DMS 273 treated with DMSO at 0.1 percent for 48 hours (cell line): ENCODE measurements at places on chromosomes 7 and 10.

GRCh38 chr7:51162724-51163329 is 153.8 kb downstream of the COBL start:
- DNase-seq = peak; percentile 64

DNA sequence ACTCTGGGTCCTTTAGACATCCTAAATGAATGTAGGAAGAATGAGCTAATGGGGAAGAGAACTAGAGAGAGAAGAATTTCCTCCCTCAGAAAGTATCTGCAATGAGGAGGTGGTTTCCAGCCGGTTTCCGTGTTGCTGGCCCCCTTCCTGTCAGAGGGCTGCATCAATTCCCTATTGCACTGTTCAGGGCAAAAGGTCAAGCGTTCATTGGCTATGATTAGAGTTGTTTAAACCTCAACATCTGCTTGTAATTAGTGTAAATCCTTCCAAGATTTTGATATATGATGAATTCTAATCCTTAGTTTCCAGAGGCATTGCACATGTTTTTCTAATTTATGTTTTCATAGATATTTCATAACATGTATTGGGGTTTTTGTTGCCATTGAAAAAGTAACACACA is 107.3 kb upstream of the SGCE start:
- DNase-seq = no peak

GRCh38 chr7:67423065-67423464 is 426.4 kb downstream of the TYW1 start:
- peak; percentile 61 for DNase-seq

GRCh38 chr7:118233799-118234198 is 9.3 kb downstream of the ANKRD7 start:
- no peak for DNase-seq

DNA sequence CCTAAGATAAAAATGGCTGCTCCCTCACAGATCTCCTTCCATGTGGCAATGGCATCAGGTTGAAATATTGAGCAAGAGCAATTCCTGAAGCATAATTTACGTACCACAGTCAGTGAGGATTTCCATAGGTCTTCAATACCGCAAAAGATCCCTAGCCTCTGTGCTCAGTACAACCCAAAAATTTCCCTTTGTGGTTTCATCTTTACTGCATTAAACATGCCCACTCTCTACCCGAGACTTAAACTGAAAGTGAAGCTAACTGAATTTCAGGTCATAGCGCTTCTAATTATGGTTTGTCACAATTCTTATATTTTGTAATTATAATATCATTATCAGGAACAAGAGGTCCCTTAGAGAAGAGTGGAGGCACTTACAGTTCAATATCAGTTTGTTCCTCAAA is 1071.1 kb downstream of the XPNPEP1 start:
- DNase-seq = no peak

DNA sequence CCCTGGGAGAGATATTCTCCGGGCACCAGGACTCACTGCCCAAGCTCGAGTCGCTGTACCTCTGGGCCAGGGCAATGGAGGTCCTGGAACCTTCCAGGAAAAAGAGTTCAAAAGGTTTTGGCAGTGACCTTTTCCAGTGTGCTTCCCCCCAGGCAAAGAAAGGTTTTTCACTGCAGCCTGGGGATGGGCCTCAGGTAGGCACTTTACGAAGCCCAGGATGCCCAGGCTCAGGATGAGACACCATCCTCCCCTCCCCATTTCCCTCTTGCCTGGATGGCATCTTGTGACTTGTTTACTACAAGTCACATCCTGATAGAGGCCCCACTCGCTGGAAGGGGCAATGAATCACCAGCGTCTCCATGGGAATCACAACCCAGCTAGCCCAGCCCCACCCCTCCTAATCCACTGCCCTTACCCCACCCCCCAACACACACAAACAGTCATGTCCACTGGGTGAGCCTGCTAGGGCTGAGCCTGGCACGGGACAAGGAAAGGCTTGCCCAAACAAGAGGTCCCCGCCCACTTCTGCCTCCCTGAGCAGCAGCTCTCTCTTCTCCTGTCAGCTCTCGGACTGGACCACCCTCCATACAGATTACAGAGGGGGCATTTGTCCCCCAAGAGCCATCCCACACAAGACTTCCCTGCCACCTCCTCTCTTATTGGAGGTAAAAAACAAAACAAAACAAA is 93.8 kb upstream of the SMNDC1 start:
- DNase-seq = no peak

GRCh38 chr7:148419856-148420832 is 170.4 kb upstream of the C7orf33 start:
- no peak for DNase-seq

DNA sequence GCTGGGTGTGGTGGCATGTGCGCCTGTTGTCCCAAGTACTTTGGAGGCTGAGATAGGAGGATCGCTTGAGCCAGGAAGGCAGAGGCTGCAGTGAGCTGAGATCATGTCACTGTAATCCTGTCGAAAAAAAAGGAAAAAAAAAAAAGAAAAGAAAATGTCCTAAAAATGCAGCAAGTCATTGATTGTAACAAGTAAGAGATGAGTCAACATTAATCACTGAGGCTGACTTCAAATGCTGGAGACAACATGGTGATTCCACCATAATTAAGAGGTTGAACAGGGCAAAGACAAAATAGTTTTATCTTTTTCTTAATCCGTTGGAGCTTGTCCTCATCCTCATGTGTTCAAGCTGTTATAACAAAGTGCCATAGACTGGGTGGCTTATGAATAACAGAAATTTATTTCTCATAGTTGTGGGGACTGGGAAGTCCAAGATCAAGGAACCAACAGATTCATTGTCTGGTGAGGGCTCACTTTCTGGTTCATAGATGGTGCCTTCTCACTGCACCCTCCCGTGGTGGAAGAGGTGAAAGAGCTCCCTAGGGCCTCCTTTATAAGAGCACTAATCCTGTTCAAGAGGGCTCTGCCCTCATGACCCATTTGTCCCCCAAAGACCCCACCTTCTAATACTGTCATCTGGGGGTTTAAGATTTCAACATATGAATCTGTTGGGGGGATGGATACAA is 60.3 kb downstream of the TBXAS1 start:
- DNase-seq = no peak

GRCh38 chr7:81932936-81933335 is 163.1 kb upstream of the HGF start:
- DNase-seq = no peak

DNA sequence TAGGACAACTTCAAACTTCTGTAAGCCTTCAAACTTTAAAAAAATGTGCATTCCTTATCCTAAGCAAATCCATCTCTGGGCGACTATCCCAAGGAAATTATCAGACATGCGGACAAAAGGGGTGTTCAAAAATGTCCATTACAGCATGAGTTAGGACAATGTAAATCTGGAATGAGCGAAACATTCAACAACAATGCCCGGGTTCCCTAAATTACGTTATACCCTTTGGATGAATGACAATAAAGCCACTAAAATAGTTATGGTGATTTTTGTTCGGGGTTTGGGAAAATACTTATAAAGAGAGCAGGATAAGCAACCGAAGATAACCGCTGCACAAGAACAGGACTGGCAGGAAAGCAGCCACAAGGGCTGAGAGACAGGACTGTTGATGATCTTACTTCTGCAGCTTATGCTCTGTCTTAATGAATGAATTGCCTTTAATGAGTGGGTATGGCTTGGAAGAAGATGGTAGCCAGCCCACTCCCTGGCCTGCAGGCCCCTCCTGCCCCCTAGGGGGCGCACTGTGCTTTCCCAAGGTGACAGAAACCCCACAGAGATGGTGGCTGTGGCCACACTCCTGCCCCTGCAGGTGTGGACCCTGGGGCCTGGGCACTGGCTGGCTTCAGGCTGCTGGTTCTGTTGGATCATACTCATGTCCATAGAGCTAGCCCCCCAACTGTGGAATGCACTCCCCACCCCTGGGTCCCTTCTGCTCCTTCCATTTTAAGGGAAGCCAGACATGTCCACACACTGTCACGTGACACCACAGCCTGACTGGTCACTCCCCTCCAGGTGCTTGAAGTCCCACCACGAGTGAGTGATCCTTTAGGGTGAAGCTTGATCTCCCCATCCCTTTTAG is 45.0 kb downstream of the ZCCHC24 start:
- DNase-seq = peak; percentile 23

DNA sequence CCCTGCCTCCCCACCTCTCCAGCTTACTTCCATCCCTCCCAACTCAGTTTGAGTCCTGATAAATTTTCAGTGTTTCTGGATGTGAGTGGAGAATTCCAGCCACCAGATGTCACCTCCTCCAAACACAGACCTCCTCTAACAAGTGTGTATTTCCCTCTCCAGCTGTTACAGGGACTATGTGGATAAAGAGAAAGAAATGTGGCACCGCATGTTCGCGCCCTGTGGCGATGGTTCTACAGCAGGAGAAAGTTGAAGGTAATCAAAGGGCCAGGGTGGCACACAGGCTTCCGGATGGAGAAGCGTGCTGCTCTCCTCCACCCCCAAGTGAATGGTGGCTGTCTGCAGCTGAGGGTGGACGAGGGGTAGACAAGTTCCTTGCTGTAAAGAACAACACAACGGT is 14.7 kb downstream of the FKBP6 start:
- DNase-seq = no peak

GRCh38 chr7:16999541-17000267 is 117.9 kb upstream of the AGR3 start:
- no peak for DNase-seq

DNA sequence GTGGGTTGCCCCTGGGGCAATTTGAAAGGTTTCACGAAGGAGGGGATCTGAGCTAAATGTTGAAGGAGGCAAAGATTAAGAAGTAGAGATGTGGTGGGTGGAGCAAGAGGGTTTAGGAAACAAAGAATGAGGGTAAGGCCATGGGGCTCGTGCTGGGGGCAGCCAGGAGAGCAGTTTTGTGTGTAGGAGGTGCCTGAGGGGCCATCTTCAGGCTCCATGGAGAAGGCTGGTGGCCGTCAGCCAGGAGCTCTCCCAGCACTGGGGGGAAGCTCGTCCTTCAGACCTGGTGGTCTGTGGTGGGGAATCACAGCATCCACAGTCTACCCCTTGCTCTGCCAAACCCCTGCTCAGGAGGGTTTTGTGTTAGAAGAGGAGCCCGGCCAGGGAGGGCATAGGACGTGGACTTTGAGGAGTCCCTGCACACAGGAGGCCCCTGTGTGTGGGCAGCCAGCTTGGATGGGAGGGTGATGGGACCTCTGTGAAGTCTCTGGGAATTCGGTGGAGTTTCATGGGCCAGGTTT is 11.8 kb upstream of the CXCL12 start:
- no peak for DNase-seq

DNA sequence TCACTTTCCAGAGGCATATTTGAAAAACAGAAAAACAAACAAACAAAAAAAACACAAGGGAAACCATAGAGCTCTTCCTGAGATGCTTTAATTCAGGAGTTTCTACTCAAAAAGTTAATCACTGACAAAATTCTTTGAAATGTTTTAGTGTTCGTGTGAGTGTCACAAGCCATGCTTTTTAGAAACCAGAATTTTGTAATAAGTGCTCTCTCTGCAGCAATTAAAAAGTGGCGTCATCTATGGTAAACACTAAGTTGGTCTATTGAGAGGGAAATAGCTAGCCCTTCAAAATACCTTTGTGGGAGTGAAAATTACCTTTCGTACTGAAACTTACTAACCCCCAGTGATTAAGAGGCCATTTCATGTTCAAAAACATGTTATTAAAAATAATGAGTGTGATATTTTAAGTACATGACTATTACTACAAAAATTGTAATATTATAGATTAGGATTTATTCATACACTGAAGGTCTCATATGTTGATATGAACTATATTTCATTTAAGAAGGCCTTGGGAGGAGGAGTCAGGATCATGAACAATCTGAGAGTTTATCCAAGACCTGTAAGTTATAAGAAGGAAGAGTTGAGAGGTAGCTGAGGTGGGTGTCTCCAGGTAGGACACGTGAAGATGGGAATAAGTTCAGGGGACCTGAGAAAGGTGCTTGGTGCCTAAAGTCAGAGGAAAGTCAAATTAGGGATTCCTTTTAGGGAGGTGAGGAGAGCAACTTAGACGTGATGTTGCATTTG is 94.6 kb downstream of the PPP1R9A start:
- DNase-seq = no peak

- no peak for DNase-seq
Measured at GRCh38 chr7:85480666-85481065, 293.8 kb upstream of the SEMA3D start.

DNA sequence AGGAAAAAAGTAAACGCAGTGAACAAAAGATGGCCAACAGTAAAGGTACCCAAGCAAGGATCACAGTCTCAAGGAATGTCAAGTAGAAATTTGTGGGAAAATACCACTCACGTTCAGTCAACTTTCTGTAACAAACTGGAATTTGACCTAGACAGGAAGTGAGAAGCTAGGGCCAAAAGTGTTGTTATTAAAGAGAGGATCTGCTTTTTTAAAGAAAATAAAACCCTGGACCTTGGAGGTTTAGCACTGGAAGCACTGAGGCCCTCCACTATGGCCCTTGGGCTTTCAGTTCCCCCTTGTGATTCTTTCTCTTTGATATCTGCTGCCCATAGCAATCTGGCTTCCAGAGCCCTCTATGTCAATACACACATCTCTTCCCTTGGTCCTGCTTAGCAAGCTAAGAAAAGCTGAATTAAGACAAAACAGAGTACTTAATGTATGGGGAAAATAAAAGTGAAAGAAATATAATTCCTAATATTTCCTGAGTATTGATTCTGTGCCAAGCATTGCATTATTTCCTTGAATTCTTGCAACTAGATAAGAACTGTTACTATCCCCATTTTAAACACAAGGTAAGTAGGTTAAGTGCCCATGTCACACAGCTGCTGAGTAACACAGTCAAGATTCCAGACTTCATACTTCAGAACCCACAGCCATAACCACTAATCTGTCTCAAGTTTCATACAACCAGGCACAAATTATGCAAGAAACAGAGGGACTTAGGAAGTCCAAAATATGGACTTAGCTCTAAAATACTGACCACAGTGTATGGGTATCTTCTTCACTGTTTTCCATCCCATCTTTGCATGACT is 2.6 kb upstream of the ZNF438 start:
- DNase-seq = no peak

DNA sequence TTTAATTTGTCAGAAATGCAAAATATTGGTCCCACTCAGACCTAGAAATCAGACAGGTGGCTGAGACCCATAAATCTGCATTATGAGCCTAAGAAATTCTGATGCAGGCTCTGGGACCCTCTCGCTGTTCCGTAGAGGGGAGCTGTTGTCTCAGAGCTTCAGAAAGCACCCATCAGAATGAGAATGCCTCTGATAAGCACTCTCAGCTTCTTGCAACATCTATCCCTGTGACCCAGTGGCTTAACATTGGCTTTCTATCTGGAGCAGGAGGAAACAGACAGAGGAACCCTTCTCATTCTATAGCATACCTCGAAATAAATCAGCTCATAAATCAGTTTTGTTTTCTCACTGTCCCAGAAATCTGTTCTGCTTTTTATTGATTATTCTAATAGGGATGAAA is 184.6 kb upstream of the SP4 start:
- DNase-seq = no peak
